ENCODE measurements at places on chromosomes 4 and X.
A peak's percentile ranks its signal among the peaks of the same experiment; 100 is the strongest.

DNA sequence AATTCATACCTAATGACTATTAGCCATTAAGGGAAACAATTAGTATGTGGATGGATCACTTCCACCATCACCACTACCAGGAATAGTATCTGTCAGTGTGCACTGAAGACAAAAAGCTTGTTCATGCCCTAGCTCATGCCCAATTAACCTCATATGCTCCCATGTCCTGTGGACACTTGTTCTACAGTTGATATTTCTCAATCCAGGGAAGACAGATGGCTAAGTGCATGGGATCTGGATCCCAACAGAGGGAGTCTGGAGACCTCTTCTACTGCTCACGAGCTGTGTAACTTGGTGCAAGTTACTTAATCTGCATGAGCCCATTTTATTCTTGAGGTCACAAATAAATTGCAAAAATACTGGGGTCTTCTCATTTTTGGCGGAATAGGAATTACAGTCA, 23.7 kb downstream of the AMOT start:
- no peak for DNase-seq

GRCh38 chrX:66988331-66988730, 349.5 kb upstream of the EDA2R start:
- no peak for DNase-seq

- no peak for DNase-seq
Measured at GRCh38 chr4:159010563-159011260, 92.2 kb upstream of the RAPGEF2 start.

- DNase-seq = no peak
Measured at GRCh38 chr4:132865458-132865857, 283.6 kb upstream of the PCDH10 start.

DNA sequence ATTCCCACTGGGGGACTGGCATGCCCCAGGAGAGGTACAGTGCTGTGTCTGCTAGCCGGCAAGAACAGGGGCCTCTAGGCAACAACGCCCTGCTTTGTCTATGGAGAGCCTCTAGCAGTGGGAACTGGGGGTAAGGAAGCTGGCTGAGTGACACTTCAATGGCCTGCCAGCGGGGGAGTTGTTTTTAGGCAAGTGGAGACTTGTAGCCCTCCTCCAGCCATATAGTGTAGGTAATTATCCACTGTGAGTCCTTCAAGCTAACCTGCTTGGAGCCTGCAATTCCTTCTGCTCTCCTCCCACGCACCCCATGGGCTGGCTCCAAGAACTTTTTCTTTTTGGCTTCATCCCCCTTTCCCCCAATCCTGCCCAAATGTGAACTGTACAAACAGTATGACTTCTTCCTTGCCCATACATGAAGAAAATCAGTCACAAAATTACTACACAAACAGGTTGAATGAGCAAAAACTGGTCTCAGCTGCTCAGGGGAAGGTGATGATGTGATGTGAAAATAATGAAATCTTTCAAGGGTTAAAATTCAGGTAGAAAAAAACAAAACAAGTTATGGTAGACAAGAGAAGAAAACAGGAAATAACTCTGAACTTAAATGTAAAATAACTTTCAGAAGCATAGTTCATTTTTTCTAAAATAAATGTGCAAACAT, 33.1 kb downstream of the LEF1 start:
- no peak for DNase-seq

- DNase-seq = peak; percentile 22
Measured at GRCh38 chrX:11341274-11342201, 48.3 kb downstream of the AMELX start.

GRCh38 chr4:4685810-4686795, 144.3 kb upstream of the STX18 start:
- DNase-seq = no peak

GRCh38 chr4:113292371-113293042, 243.1 kb downstream of the ANK2 start:
- DNase-seq = peak; percentile 44

DNA sequence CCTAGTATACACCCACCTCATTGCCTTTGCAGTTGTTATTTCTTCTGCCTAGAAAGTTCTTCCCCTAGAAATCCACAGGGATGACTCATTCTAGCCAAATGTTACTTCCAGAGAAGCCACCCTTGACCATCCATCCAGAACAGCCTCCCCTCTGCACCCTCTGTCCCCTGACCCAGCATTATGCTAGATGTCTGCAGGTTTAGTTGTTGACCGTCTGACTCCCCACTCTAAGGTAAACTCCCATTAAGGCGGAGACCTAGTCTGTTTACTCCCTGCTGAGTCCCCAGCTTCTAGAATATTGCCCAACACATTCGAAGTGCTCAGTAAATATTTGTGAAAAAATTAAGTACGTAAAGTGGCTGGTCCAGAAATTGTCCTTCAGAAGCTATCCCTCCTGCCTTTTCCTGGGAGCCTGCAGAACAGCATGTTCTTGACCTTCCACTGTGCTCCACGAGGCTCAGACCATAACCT, 11.0 kb downstream of the SRD5A3 start:
- no peak for DNase-seq

DNA sequence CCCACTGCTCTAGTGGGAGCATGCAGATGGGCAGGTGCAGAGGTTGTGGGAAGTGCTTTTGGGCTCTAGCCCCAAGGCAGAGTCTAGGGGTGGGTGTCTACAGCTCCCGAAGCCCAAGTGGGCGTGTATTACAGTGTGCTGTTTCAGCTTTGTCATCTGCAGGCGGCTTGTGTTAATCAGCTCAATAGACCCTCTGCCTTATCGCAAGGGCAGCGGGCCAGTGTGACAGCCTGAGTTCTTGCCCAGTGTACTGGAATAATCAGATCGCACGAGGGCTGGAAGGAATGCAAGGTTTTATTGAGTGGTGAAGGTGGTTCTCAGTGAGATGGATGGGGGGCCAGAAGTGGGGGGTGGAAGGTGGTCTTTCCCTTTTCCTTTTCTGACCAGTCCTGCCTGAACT, 529.4 kb upstream of the AMOT start:
- no peak for DNase-seq

GRCh38 chr4:188867796-188868195, 728.6 kb downstream of the TRIML1 start:
- DNase-seq = no peak

DNA sequence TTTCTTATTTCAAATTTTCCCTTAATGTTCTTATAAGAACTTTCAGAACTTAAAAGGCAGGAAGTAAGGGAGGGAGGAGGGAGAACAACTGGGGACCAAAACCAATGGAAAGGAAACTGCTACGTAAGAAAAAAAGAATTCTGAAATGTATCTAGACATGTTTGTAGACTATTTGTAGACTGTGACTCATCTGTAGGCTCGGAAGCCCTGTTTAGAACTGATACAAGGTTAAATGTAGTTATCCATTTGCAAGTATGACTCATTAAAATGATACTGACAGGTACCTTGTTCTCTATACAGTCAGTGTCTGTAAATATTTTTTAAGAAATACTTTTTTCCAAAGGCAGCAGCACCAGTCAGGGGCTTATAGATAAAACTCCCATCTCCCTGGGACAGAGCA, 202.0 kb downstream of the DHX15 start:
- no peak for DNase-seq

GRCh38 chr4:99383833-99384392, 31.4 kb upstream of the ADH1C start:
- peak; percentile 66 for DNase-seq

DNA sequence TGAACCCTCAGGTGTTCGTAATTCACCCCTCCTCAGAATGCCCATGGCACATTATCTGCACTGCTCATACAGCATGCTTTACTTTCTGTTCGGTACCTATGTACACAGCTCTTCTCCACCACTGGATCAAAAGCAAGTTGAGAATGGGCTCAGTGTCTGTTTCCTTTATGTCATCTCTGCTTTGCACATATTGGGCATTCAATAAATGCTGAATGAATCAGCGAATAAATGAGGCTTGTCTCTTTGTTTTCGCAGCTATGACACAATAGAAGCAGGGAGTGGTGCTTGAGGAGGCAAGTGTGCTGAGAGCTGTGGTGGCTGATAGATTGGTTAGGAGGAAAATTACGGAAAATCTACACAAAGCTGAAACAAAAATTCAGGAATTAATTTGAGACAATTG, 109.1 kb upstream of the VMA21 start:
- DNase-seq = no peak

GRCh38 chr4:137375111-137375850, 157.0 kb downstream of the PCDH18 start:
- no peak for DNase-seq
